ENCODE measurements at places on chromosomes 1 and 21. TPM values are rescaled to one million over a fixed set of nuclear protein-coding genes. Genes with fewer than 3 reads are reported as not detected.

The S100A2 gene
- total RNA-seq = 3.6 TPM

The HP1BP3 gene
- 111 TPM for total RNA-seq

DNA sequence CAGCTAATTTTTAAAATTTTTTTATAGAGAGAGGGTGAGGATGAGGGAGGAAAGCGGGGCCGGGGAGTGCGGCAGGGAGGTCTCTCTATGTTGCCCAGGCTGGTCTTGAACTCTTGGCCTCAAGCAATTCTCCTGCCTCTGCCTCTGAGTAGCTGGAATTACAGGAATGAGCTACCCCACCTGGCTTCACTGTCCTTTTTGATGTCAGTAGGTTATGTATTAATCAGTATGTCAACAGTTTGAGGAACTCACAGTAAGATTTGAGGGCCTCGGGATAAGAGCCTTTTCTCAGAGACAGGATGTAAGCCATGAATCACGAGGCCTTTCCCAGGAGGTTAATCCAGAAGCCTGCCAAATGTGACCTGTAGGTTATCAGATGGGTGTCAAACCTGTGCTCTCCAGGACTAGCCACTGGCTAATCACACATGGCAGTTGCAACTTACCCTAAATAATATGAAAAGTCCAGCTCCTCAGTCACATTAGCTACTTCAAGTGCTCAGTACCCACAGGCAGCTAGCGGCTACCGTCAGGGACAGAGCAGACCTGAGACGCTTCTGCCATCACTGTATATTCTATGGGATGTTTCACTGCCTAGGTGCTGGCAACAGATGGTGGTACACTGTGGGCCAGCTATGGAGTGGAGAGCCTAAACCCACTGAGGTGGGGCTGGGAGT lies 33.1 kb downstream of the TRIM67 start:
- no peak for DNase-seq
- H3K4me1 ChIP-seq = no peaks in the 10 kb centered on the region
- no peak overlapping the region for H3K4me3 ChIP-seq
- H3K36me3 ChIP-seq = no peaks in the 10 kb centered on the region

DNA sequence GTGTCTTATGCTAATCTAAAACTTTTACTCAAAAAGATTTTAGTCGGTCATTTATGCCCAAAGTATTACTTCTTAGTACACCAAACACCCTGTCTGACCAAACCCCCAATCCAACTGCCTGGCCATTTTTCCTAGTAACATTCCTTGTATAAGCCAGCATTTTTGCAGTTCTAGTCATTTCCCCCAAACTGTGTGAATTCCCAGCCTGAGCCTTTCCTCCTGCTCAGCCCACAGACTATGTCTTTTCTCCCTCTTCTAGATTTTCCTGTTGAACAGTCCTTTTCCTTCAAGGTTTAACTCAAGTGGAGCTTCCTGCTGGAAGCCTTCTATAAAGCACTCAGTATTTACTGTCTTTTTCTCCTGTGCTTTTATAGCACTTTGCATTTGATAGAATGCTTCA lies 843.8 kb downstream of the USP25 start:
- H3K36me3 ChIP-seq = no peaks in the 10 kb centered on the region
- 0 out of 2 replicates have a peak overlapping the region, but pooled peaks have one; percentile 40 for H3K27ac ChIP-seq
- H3K4me1 ChIP-seq = peaks cover 8% of the 10 kb centered on the region
- no peaks in the 10 kb centered on the region for H3K27me3 ChIP-seq
- DNase-seq = peak; percentile 76

GRCh38 chr1:192578144-192578909 lies 2.8 kb downstream of the RGS1 start:
- no peaks in the 10 kb centered on the region for H3K4me1 ChIP-seq
- no peak for DNase-seq
- H3K27me3 ChIP-seq = no peaks in the 10 kb centered on the region
- no peak overlapping the region for H3K27ac ChIP-seq

- DNase-seq = no peak
- H3K4me1 ChIP-seq = peaks cover 6% of the 10 kb centered on the region
- H3K36me3 ChIP-seq = peaks cover 4% of the 10 kb centered on the region
Measured at GRCh38 chr1:179298952-179299351, 5.4 kb downstream of the SOAT1 start.

DNA sequence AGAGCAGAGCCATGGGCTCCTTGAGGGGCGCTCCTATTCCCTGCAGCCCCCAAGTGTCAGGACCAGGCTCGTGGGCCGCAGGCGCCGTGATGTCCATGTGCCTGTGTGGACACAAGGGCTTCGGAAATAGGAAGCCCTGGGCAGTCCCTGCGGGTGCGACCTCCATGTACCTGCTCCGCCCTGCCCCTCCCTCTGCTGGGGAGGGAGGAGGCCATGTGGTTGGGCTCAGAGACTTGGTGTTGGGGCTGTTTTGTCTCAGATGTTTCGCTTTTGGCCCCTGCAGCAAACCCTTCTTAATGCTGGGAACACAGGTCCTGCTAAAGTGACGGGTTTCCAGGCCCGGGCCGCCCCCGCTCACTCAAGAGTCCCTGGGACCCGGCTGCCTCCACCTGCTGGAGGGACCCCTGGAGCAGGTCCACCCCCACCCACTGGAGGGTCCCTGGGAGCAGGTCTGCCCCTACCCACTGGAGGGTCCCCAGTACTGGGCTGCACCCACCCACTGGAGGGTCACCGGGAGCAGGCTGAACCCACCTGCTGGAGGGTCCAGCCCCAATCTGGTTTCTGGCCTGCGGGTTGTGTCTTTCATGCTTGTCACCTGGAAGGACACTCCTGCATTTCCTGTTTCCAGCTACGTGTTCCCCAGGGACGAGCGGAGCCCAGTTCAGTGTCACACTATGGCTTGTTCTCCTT lies 156.5 kb downstream of the PEX14 start:
- H3K27ac ChIP-seq = no peak overlapping the region
- no peak overlapping the region for H3K4me3 ChIP-seq
- peaks cover 10% of the 10 kb centered on the region for H3K36me3 ChIP-seq
- no peak for DNase-seq
- no peaks in the 10 kb centered on the region for H3K27me3 ChIP-seq

DNA sequence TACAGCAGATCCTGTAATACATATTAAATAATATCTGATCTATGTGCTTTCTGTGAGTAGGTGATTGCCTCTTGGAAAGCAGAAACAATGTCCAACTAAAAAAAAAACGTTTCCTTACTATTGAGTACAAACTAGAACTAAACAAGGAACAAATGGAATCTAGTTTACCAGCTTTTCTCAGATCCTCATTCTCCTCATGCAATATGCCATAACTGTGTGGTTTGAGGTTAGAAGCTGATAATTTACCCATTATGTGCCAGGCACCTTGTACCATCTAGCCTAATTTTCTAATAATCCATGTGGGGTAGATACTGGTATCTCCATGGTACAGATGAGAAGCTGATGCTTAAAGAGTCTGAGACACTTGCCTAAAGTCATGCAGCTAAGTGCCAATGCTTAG lies 154.7 kb downstream of the PTGER3 start:
- no peak overlapping the region for H3K4me3 ChIP-seq
- H3K27ac ChIP-seq = no peak overlapping the region
- no peaks in the 10 kb centered on the region for H3K4me1 ChIP-seq
- no peaks in the 10 kb centered on the region for H3K36me3 ChIP-seq
- H3K27me3 ChIP-seq = no peaks in the 10 kb centered on the region

DNA sequence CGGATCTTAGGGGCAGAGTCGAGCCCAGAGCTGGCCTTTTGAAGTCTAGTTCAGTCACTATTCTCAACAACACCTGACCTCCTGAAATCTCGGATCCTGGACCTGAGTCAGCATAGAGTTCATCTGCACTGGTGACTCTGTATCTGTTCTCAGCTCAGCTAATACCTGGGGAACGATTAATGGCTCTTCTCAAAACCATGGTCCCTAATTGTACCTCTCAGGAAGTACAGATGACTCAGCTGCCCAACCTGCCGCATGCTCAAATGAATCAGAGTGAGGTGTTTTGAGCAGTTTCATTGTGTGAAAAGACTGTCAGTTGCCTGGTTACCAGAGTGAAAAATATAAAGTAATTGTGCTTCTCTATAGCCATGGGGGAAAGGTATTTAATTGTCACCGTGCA lies 89.2 kb downstream of the SLC35F3 start:
- H3K4me1 ChIP-seq = no peaks in the 10 kb centered on the region
- DNase-seq = no peak
- H3K4me3 ChIP-seq = no peak overlapping the region
- no peak overlapping the region for H3K27ac ChIP-seq

DNA sequence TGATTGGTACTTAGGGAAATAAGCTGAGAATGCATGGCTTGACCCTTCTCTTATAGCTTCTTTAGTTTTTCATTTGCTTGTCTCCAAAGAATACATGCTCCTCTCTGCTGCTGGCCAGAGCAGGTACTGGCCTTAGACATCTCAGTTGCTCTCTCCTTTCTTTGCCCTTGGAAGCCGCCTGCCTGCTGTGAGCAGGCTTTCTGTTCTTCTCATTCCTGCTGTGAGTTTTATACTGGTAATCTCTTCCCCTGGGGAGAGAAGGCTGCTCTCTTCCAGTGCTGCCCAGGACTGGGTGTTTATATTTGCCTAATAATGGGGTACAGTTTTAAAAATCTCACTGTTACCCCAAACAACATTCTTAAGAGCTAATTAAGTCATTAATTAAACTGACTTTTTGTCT lies 323.5 kb upstream of the LRRC7 start:
- no peaks in the 10 kb centered on the region for H3K27me3 ChIP-seq
- H3K36me3 ChIP-seq = no peaks in the 10 kb centered on the region
- no peak for DNase-seq
- H3K27ac ChIP-seq = no peak overlapping the region

DNA sequence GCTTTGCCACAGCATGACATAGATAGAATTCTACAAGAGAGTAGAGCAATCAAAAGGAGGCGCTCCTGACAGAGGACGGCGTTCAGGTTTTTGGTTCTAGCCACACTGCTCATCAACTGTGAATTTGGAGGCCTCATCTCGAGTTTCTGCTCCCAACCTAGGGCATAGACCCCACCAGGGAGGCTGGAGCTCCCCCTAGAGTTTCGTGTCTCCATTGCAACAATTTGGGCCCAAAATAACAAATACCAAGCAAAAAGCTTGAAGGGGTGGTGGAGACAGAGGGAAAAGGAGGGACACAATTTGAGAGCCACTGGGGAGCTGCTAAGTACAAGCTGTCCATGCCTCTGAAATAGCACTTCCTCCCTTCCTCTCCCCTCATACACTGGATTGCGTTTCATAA lies 297.0 kb downstream of the GPATCH2 start:
- no peaks in the 10 kb centered on the region for H3K27me3 ChIP-seq
- H3K4me1 ChIP-seq = peaks cover 1% of the 10 kb centered on the region
- no peak overlapping the region for H3K27ac ChIP-seq
- DNase-seq = peak; percentile 9
- H3K4me3 ChIP-seq = no peak overlapping the region

DNA sequence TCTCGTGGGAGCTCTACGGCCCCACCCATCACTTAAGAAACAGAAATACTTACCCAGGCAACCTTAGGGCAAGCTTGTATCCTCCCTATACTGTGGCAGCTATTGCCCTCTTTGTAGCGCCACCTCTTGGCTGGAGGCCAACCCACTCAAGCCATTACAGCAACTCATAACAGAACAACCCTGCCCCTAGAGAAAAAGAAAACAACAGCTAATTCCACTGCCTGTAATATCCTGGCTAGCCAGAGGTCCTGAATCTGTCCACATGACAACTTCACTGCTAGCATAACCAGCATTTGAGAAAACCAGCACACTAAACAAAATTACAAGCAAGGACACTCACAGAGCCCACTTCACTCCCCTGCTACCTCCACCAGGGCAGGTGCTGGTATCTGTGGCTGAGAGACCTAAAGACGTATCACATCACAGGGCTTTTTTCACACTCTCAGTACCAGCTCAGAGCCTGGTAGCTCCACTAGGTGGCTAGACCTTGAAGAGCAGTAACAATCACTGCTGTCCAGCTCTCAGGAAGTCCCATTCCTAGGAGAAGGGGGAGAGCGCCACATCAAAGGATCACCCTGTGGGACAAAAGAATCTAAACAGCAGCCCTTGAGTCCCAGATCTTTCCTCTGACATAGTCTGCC lies 14.5 kb upstream of the MX1 start:
- no peaks in the 10 kb centered on the region for H3K36me3 ChIP-seq
- no peak for DNase-seq
- H3K4me1 ChIP-seq = no peaks in the 10 kb centered on the region
- H3K27ac ChIP-seq = no peak overlapping the region
- H3K27me3 ChIP-seq = no peaks in the 10 kb centered on the region
- H3K4me3 ChIP-seq = no peak overlapping the region

DNA sequence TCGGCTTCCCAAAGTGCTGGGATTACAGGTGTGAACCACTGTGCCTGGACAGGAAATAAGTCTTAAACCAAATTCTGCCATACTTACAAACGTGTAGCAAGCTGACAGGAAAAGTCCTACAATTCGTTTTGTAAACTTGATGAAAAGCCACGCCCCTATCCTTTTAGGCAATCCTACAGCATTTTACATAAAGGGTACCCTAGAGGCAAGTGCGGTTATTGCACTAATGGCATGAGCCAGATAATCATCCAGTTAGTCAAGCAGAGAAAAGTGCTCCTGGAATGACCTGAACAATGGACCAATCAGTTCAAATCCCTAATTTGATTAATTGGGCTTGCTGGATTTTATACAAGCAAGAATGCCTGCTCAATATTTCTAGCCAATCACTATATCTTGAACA lies 338.2 kb downstream of the KIF26B start:
- no peaks in the 10 kb centered on the region for H3K4me1 ChIP-seq
- no peak overlapping the region for H3K4me3 ChIP-seq
- DNase-seq = no peak
- H3K36me3 ChIP-seq = no peaks in the 10 kb centered on the region
- H3K27me3 ChIP-seq = no peaks in the 10 kb centered on the region
- no peak overlapping the region for H3K27ac ChIP-seq

DNA sequence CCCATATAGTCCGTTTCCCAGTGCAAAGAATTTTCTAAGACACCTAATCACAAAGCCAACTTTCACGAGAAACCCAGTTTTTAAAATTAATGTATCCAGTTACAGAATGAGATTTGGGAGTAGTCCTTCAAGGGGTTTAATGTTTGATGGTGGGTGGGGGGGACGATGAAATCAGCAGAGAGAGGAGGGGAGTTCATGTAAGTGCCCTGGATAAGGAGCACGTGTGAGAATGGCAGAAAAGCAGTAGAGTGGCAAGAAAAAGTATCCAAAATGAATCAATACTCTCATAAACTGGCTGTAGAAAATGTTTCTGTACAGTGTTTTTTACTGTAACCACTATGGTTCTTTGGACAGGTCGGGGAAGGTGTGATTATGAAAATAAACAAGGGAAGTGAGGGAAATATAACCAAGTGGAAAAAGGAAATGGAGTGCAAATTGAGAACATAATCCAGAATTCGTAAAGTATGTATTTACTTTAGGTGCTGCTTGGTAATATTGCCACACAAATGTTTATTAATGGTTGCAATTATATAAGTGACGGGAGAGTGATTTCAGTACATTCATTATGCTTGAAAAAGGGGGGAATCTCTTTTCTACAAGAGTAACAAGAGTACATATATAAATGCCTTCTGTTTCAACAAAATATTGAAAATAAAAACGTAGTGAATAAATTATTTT lies 118.7 kb upstream of the RRP15 start:
- H3K4me1 ChIP-seq = no peaks in the 10 kb centered on the region
- peaks cover 40% of the 10 kb centered on the region for H3K27me3 ChIP-seq
- H3K4me3 ChIP-seq = no peak overlapping the region
- no peak for DNase-seq
- no peak overlapping the region for H3K27ac ChIP-seq
- H3K36me3 ChIP-seq = no peaks in the 10 kb centered on the region
